ENCODE measurements at places on chromosomes 12 and 14.

- DNase-seq: no peak
These were observed 21.7 kb downstream of the NUBPL start for GRCh38 chr14:31582836-31583452.

- no peak for DNase-seq
These were observed 239.1 kb downstream of the SSPN start for GRCh38 chr12:26434299-26435068.

GRCh38 chr12:51371295-51371953 lies 19.8 kb downstream of the GALNT6 start:
- no peak for DNase-seq

DNA sequence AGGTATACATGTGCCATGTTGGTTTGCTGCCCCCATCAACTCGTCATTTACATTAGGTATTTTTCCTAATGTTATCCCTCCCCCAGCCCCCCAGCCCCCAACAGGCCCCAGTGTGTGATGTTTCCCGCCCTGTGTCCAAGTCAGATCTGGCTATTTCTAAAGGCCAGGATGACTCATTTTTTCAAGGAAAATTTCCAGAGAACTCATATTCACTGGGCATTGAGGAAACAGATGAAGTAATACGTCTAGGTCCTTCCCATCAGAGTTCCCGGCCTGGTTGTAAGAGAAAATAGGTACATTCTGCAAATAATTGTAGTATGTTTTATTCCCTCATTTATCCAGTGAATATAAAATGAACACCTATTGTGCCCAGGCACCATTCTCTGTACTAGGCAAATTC lies 345.2 kb downstream of the BCL11B start:
- DNase-seq: no peak

- DNase-seq: no peak
These were observed 11.3 kb upstream of the PLEKHD1 start for GRCh38 chr14:69473260-69473659.

DNA sequence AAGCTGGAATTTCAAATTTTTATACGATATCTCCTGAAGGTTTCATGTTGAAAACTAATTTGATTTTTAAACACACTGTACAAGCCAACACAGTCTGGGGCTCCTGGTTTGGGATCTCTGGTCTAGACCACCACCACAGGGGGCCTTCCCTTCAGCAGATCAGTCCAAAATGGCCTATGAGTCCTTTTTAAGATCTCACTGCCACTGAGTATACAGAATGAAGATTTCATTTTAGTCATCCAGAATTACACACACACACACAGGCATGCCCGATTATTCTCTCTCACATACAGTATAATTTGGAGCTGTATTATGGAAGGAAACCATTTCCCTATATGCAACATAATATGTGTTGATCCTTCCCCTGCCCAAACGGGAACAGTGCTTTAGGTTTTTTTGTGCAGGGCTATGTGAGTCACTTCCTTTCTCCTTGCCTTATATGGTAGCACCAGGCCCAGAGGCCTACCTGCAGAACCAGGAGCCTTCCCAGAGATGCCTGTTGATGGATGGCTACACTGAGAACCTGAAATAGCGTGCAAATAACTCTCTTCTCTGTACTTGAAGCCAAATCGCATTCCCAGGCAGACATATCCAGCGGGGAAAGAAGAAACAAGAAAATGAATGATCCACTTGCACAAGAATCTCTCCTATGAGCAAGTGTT lies 28.1 kb upstream of the WNK1 start:
- no peak for DNase-seq

- no peak for DNase-seq
These were observed 525.8 kb downstream of the FSCB start for GRCh38 chr14:43981135-43981768.

- no peak for DNase-seq
These were observed 144.2 kb downstream of the KCNC2 start for GRCh38 chr12:75065482-75065881.

GRCh38 chr12:7859552-7859951 lies 13.2 kb downstream of the SLC2A14 start:
- no peak for DNase-seq

- DNase-seq: no peak
These were observed 602.7 kb upstream of the FOXG1 start for GRCh38 chr14:28163897-28164296.

GRCh38 chr12:68393417-68393816 lies 61.3 kb upstream of the MDM1 start:
- no peak for DNase-seq

DNA sequence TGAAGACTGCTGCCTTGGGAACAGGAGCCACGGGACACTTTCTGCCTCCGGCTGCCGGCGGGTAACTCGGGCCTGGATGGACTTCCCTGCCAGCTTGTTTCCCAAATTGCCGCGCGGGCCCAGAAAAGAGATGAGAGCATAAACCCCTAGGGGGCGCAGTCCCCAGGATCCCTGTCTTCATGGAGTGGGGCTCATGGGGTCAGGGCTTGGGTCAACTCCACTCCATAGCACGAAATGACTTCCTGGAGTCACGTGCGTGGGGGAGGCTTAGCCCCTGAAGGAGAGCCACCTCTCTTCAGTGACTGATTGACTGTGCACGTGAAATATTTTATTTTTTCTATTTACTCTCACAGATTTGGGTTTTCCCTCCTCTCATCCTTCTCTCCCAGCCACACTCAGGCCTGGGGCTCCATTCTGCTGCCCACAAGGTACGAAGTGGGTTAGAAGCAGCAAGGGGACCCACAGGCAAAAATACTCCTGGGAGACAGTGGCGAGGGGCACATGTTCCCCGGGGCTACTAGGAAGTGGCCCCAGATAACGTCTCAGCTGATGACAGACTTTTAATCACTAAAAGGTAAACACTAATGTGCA lies 10.0 kb downstream of the PGF start:
- DNase-seq: no peak

Data from activated T-helper 1 cell treated with anti-CD3 and anti-CD28 coated beads, Interleukin-12 subunit alpha, Interleukin-12 subunit beta, Interleukin-2, Interleukin-4 antibody, amounts not matched to agents 30 ng/mL and 10 ng/mL and 1 ng/mL, durations not matched to agents 14 hours and 24 hours and 36 hours (primary cell).